ENCODE measurements at places on chromosomes 2 and 18.

GRCh38 chr2:11550901-11551568, 17.2 kb downstream of the GREB1 start:
- DNase-seq = no peak

DNA sequence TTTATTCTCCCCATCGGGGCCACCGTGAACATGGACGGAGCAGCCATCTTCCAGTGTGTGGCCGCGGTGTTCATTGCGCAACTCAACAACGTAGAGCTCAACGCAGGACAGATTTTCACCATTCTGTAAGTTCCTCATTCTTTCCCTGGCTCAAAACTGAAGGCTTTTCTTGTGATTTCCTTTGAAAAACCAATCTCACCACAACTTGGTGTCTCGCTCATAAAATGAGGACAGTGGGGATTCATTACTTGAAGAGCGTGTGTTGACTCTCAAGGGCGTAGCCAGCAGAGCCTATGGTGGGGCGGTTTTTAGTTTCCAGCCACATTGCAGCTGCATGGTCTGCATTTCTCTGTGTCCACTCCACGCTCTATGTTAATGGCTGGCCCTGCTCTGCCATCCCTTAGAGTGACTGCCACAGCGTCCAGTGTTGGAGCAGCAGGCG, 29.0 kb downstream of the SLC1A4 start:
- DNase-seq = no peak

- no peak for DNase-seq
These were observed 60.4 kb downstream of the KIAA1328 start for GRCh38 chr18:36889321-36889720.

DNA sequence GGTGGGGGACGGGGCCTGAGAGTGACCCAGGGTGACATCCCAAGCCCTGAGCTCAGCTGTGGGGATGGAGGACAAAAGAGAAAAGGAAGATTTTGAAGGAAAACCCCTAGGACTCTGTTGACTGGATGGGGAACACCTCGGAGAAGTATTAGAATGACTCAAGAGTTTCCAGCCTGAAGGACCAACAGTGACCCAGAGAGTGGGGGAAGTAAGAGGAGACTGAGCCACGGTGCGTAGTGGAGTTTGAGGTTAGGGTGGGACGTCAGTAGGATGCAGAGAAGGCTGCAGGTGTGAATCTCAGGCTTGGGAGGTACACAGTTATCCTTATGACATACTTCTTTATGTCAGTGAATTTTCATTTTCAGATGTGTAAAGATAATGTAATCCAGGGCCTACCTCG, 119.5 kb downstream of the NCK2 start:
- no peak for DNase-seq

- DNase-seq = no peak
These were observed 104.2 kb upstream of the RND3 start for GRCh38 chr2:150591496-150592285.

- DNase-seq = no peak
These were observed 3.7 kb downstream of the SMC6 start for GRCh38 chr2:17749753-17750438.

DNA sequence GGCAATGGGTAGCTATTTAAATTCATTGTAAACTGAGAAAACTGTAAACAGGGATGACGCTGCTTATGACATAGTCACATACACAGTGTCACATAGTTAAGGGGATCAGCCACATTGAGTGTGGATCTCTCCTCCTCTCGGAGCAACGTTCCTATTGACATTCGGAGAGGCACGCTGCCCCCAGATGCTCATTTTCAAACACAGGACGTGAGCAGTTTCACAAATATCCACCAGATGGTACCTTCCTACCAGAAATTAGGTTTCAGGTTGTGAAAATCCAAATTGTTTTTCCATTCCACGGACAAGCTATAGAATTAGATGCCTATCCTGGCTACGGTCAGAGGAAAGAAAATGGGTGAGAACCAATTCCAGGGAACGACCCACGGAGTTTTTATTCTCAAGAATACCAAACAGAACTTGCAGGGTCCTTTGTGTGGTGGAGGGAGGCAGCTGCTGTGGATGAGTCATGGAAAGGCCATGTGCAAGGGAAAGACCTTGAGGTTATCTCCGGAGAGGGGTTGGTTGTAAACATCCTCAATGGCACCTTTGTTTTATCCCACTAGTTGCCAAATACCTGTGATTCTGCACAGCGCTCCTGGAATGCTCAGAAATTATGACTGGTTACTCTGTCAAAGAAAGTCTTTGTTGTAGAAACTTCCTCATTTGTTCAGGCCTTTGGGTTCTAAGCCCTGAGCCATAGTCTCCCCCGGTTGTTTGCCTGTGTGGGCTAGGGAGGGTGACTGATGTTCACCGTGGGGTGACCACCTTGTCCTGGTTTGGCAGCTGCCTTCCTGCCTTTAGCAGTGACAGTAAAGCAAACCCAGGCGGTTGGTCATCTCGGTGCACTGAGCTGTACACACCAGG, 88.0 kb downstream of the ACTR3 start:
- no peak for DNase-seq

DNA sequence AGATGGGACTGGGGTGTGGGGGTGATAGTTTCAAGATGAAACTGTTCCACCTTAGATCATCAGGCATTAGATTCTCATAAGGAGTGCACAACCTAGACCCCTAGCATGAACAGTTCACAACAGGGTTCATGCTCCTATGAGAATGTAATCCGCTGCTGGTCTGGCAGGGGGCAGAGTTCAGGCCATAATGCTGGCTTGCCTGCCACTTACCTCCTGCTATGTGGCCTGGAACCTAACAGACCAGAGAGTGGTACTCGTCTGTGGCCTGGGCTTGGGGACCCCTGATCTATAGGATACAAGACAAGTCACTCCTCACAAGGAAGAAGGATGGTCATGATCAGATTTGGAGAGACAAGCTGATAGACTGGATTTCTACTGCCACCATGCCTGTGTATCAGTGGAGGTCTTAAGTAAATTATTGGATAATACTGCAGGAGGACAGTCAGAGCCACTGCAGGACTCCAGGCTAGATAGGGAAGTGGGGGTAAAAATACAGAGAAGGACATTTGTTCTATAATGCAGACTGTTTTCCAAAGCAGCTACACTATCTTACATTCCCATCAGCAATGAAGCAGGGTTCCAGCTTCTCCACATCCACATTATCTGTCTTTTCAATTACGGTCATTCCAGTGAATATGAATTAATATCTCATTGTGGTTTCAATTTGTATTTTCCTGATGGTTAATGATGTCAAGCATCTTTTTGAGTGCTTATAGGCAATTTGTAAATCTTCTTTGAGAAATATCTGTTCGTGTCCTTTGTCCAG, 28.8 kb upstream of the APOB start:
- no peak for DNase-seq

DNA sequence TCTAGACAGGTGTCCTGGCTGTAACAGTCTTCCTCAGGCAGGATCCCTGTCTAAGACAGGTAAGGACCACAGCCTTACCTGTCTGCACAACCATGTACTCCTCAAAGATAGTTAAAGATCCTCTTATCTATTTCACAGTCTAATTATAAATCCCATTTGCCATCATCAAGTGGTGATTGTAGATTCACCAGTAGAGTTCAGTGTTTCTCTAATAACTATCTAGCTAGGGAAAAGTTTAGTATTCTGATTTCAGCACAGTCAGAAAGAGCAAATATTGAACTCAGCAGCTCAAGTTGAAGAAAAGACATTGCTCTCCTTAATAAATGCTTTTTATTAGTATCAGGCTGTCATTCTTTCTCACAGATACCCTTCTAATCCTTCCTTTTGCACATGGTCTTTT, 1305.5 kb upstream of the NXPH2 start:
- no peak for DNase-seq

GRCh38 chr2:232884549-232885263, 14.6 kb downstream of the SNORC start:
- no peak for DNase-seq

DNA sequence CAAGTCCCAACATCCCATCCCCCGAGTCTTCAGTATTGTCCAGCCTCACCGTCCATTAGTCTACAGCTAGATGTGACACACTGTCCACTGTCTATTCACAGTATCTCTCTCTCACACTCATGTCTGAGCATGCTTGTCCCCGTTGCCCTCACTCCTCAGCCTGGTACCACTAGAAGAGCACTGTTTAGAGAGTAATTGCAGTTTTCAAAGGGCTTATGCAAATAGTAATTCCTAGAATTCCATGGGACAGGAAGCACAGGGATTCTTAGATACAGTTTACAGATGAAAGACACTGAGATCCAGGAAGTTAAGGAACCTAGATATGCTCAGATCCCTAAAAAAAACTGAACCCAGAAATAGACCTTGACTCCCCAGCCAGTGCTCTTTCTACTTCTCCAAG, 125.5 kb downstream of the MYO5B start:
- no peak for DNase-seq

DNA sequence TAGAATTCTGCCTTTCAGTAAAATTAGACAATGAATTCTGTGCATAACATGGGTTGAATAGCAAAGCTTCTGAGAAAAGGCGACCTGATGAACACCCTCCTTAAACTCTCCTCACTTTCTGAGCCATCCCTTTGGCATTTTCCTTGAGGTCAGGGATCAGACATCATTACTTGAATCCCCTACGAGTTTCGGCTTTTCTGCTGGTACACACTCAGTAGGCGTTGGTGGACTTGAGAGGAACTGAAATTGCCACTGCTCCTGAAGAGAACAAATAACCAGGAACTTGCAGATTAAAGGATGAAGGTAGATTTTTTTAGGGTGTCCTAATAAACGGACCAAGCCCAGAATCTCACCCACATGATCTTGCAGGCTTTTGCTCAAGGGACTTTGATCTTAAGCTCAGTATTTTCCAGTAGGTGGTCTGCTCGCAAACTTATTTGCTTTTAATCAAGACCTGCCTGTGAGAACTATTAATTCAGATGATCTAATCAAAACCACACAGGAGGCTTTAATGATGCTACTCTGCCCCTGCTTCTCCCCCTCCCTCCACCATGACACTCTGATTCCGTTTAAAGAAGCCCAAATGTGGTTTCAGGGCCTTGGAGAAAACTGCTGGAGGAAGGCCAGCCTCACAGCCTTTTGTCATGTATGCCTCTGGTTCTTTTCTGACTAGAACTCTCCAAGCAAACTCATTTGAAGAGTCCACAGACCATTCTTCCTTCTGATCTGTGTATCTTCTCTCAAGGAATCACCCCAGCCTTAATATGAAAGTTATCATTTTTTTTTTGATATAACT, 124.9 kb downstream of the PRKCE start:
- no peak for DNase-seq

DNA sequence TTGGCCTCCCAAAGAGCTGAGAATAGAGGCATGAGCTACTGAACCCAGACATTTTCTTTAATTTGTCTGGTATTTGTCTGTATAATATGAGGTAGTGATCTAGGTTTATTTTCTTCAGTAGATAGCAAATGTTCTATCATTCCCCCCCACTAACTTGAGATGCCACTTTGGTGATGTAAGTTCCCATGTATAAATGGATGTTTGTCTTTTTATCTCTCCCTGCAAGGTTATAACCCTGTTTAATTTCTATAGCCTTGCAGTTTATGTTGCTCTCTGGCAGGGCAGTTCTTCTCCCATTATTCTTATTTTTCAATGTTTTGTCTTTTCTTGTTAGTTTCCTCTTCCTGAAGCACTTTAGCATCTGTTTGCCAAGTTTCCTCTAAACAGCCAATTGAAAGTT, 39.1 kb upstream of the MAP4K4 start:
- no peak for DNase-seq

DNA sequence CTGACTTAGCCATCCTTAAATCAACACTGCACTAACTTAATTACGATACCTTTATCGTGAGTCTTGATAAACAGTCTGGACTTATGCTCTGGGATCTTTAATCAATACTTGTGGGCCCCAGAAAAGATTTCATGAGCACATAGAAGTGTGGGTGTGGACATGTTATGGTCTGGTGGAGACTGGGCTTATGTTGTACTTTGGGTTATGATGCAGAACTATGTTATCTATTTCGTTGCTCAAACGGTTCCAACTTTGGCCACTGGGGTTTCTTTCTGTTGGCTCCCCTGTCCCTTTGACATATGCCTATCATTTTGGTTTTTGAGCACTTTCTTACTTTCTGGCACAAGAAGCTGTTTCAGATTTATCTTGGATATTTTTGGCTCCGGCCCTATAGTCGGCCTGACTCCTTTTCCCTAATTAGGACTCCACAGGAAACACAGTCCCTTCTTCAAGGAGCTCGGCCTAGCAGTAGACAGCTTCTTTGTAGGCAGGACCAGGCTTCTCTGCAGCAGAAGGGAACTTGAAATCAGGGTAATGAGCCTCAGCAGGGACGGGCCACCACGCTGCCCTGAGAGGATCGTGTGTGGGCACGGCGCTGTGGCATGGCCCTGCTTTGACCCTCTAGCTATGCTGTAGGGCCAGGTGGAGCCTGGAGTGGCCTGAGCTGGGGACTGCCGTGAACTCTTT, 54.6 kb upstream of the TXNDC2 start:
- no peak for DNase-seq

GRCh38 chr2:158460632-158461297, 4.0 kb downstream of the PKP4 start:
- DNase-seq = no peak

- DNase-seq = no peak
These were observed 45.2 kb upstream of the MEIS1 start for GRCh38 chr2:66389651-66390131.

- no peak for DNase-seq
These were observed 120.2 kb upstream of the LRRTM4 start for GRCh38 chr2:77642339-77642738.

DNA sequence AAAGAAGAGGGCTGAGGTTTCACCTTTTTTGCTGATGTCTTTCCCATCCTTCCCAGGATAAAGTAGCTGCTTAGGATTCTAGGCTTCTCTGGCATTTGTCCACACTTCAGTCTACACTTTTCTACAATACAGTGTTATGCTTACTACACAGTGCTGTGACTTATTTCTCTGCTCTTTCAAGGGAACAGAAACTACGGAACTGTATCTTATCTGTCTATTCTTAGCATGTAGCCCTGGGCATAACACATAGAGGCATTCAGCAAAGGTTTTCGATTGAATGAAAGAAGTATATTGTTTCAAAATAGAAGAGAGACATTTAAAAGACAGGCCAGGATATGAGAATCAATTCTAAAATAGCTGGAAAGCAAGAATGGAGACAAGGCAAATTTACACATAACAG, 110.9 kb downstream of the ARHGEF33 start:
- no peak for DNase-seq

- DNase-seq = no peak
These were observed 10.0 kb downstream of the KLF7 start for GRCh38 chr2:207155516-207156444.

- DNase-seq = no peak
These were observed 167.5 kb downstream of the AGAP1 start for GRCh38 chr2:235661167-235661937.

- DNase-seq = no peak
These were observed 1074.2 kb upstream of the ZEB2 start for GRCh38 chr2:145593991-145594614.
